ENCODE measurements at places on chromosomes 5 and 9.

DNA sequence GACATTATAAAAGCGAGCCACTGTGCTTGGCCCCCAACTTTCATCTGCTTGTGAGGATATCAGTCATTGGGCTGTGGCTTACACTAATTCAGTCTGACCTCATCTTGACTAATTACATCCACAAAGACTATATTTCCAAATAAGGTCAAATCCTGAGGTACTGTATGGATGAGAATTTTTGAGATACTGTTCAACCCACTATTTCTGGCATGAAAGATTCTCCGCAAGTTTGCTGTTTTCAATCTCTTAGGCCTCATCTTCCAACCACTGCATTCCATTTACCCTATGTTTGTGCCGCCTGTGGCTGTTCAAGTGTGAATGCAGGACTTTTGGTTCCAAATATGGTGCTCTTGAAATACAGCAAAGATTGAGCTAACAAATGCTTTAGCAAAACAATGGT lies 400.9 kb upstream of the SGCD start:
- H3K4me1 ChIP-seq: no peaks in the 10 kb centered on the region
- DNase-seq: no peak
- no peaks in the 10 kb centered on the region for H3K27me3 ChIP-seq
- H3K36me3 ChIP-seq: no peaks in the 10 kb centered on the region

GRCh38 chr9:8329561-8330283 lies 530.1 kb upstream of the DMAC1 start:
- H3K4me3 ChIP-seq: no peak overlapping the region
- no peaks in the 10 kb centered on the region for H3K4me1 ChIP-seq
- H3K27me3 ChIP-seq: no peaks in the 10 kb centered on the region
- DNase-seq: no peak
- H3K36me3 ChIP-seq: no peaks in the 10 kb centered on the region

DNA sequence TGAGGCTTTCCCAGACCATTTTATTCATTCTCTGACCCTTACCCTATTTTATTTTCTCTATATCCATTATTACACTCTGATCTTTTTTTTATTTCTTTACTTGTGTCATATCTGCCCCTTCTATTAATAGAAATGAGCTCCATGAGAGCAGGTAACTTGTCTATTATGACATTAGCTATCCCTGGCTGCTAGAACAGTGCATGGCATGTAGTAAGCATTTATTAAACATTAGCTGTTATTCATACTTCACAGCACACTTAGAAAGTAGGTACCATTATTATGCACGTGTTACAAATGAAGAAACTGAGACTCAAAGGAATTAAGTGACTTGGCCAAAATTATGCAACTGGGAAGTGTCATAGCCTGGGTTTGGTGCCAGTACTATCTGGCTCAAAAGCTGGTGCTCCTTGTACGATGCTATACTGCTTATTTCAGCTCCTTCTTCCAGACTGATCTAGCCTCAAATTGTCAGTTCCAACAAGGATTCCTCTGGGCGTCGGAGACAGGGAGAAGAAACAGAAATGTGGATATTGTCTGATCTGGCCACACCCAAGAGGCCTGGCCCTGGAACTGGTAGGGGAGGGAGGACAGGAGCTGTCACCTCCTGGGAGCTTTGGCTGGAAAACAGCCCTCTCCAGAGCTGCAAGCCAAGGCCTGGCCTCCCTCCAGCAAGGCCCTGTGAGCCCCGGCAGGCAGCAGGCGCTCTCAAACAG lies 10.8 kb upstream of the NIPAL4 start:
- no peak overlapping the region for H3K4me3 ChIP-seq
- no peaks in the 10 kb centered on the region for H3K36me3 ChIP-seq
- H3K27ac ChIP-seq: no peak overlapping the region

- H3K4me1 ChIP-seq: no peaks in the 10 kb centered on the region
- H3K36me3 ChIP-seq: no peaks in the 10 kb centered on the region
- no peak overlapping the region for H3K4me3 ChIP-seq
- DNase-seq: peak; percentile 11
Observed at GRCh38 chr5:21058289-21058688, 1070.3 kb upstream of the CDH18 start.

DNA sequence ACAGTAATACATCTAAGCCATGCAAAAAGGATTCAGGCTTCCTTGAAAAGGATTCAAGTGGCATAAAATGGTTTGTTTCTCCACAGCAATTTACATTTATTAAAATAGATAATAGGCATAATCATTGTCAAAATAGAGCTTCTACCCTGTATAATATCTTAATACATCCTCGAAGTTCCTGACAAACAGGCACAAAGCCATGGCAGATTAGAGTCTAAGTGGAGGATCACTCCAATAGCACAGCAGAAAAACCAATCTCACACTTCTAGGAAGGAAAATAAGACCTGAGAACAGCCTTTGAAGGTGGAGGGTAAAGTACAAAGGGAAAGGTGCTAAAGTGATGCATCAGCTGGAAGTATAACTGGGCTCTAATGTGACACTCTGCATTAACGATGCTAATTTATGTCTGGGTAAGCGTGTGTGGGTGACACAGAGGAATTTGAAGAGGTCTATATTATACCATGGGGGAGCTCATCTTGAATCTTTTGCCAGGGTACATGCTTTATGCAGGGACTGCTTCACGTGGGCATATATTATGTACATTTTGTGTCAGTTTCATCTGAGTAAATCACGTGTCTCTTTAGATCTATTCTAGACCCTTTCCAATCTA lies 28.8 kb downstream of the PPP2R2B start:
- H3K4me3 ChIP-seq: no peak overlapping the region
- no peak for DNase-seq
- H3K27me3 ChIP-seq: no peaks in the 10 kb centered on the region
- no peaks in the 10 kb centered on the region for H3K4me1 ChIP-seq

- H3K4me1 ChIP-seq: peaks cover 32% of the 10 kb centered on the region
- H3K27me3 ChIP-seq: no peaks in the 10 kb centered on the region
- no peak for DNase-seq
Observed at GRCh38 chr9:36987891-36988290, 46.2 kb downstream of the PAX5 start.

GRCh38 chr5:80591352-80591751 lies 21.3 kb upstream of the ANKRD34B start:
- DNase-seq: no peak
- H3K27ac ChIP-seq: no peak overlapping the region
- no peaks in the 10 kb centered on the region for H3K36me3 ChIP-seq
- no peaks in the 10 kb centered on the region for H3K4me1 ChIP-seq
